ENCODE measurements at places on chromosomes 2 and 18.
A peak's percentile ranks its signal among the peaks of the same experiment; 100 is the strongest.

- DNase-seq, result peak; percentile 22
Measured at GRCh38 chr2:44362207-44363015, 664 bp downstream of the CAMKMT start.

GRCh38 chr2:106561356-106561755, 74.2 kb downstream of the CD8B2 start:
- DNase-seq, result no peak

GRCh38 chr2:232567721-232568120, 17.2 kb downstream of the EIF4E2 start:
- no peak for DNase-seq

- no peak for DNase-seq
Measured at GRCh38 chr2:222523783-222524544, 99.6 kb downstream of the SGPP2 start.

GRCh38 chr2:65085148-65085547, 28.9 kb downstream of the CEP68 start:
- DNase-seq, result no peak

GRCh38 chr2:38748943-38749804, 2.0 kb downstream of the SRSF7 start:
- no peak for DNase-seq

DNA sequence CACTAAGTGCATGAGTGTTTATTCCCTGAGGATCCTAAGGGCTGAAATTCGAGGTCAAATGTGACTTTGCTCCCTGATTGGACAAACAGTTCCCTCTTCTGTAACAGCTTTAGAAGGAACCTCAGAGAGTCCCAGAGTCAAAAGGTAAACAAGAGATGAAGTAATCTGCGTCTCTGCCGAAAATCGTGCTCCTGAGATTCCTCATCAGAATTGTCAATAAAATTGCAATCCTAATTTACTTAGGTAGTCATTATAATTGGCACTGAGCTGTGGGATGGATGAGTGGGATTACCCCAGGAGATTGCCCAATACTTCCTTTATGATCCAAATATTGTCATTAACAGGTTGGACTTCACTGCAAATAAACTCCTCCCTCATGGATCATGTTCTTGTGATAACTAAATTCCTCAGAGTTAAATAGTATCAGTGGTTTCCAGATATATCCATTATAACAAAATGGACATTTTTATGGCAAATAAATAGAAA, 907 bp upstream of the SUCLG1 start:
- DNase-seq, result no peak

GRCh38 chr2:64538764-64539433, 14.8 kb downstream of the AFTPH start:
- DNase-seq, result no peak

DNA sequence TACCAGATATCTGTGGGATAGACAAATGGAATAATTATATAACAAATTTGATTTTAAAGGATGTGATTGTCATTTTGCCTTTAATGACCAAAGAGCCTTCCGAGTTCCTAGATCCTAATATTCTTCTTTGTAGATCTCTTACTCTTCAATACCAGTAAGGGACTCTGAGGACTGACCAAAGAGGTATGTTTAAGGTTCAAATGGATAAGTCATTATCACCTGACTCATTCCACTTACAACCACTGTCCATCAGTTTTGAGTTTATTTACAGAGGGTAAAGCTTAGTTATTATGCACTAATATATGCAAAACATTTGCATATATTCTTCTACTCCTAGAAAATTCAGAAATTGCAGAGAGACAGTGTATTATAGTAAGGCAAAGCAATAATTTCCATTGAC, 62.7 kb downstream of the CCDC148 start:
- DNase-seq, result no peak

DNA sequence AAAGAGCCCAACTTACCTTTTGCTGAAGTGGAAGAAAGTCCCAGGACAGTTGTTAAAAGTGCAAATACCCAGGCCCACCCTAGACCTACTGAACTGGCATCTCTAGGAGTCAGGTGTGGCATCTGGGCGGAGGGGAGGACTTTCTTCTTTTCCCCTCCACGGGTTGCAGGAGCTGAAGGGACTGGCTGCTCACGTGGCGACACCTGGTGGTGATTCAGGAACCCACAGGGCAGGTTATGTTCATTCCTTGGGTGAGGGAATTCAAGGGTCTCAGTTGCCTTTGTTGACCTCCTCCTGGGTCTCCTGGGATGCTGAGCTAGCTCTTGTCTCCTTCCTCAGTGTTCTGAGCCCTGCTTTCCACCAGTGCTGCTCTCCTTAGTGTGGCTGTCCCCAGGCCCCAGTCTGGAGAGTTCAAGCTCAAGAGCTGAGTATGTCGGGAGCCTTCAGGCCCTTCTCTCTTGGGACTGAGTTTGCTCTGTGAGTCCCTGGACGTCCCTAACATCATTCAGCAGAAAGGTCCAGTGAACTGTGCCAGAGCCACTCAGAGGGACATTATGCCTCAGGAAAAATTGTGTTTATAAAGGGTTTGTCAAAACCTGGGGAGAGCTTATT, 56.9 kb downstream of the DYSF start:
- peak; percentile 64 for DNase-seq

- no peak for DNase-seq
Measured at GRCh38 chr2:134932864-134933526, 14.4 kb downstream of the CCNT2 start.

GRCh38 chr18:25109484-25109883, 242.5 kb downstream of the ZNF521 start:
- DNase-seq, result no peak

- no peak for DNase-seq
Measured at GRCh38 chr18:35189510-35189909, 51.3 kb upstream of the ZNF397 start.

DNA sequence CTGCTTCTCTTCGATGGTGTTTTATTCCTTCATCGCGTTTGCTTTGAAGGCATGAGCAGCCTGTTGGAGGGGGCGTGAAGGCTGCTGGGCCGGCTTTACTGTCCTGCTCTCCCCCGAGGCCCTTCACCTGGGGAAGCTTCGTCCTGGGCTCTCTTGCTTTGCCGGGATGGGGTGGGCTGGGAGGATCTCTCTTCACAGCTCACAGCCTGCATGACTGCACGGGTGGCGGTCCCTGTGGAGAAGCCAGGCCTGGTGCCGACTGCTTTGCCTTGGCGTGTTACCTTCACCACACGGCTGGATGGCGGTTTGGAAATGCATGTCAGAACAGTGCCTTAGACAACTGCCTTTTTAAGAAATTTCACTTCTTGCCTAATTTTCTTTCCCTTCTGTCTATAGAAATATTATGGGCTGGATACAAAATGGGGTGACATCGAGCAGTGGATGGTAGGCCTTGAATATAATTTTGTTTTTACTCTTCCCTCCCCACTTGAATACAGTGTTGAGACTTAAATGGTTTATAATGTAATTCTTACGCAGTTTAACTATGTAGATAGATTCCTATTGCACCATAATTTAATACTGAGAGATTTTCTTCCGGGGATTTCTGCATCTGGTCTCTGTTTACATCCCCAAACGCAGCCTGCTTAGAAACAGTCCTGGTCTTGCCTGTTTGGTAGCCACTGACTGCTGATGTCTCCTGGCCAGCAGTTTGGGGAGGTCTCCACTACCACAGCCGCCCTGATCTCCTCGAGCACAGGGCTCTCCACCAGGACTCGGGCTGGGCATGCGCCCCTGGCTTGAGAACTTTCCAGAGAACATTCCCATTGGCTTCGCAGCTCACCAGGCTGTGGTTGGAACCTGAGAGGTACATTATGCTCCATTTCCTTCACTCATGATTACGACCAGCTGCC, 81.0 kb upstream of the RBM44 start:
- DNase-seq, result no peak

DNA sequence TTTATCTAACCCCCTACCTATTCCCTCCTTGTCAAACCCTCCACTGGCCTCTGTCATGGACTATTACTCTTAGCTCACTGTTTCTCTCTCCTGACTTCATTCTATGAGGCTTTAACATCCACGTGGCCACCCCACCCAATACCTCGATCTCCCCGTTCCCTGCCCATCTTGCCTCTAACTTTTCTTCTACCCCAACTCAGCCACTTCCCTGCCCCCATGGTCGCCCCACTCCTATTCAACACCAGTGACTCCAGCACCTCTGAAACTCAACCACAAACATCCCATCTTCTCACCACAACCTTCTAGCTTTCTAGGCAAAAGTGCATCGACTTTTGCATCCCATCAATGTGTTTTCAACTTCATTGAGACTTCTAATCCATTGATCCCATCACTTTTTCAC, 94.2 kb upstream of the EPAS1 start:
- DNase-seq, result no peak

DNA sequence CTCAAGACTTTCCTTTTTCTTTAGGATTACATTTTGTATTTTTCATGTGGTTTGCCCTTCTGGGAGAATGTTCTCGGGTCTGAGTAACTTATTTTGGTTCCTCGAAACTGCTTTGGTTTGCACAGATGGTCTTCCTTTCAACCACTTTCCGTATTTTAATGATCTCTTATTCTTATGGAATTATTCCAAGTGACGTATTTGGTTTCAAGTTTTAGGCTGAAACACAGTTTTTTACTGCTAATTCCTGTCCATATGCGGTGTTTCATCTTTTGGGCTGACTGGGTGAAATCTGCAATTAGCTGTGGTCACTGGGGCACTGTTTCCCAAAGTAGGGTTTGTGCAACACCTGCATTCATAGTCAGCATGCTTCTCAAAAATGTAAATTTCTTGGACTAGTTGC, 122.7 kb downstream of the CAPN13 start:
- DNase-seq, result no peak

GRCh38 chr2:121038891-121039616, 245.9 kb downstream of the TFCP2L1 start:
- DNase-seq, result no peak

GRCh38 chr18:24875286-24875685, 414.8 kb downstream of the HRH4 start:
- no peak for DNase-seq

GRCh38 chr2:233117811-233118647, 57.9 kb downstream of the INPP5D start:
- DNase-seq, result no peak

- DNase-seq, result no peak
Measured at GRCh38 chr18:36692371-36692770, 136.4 kb downstream of the TPGS2 start.

DNA sequence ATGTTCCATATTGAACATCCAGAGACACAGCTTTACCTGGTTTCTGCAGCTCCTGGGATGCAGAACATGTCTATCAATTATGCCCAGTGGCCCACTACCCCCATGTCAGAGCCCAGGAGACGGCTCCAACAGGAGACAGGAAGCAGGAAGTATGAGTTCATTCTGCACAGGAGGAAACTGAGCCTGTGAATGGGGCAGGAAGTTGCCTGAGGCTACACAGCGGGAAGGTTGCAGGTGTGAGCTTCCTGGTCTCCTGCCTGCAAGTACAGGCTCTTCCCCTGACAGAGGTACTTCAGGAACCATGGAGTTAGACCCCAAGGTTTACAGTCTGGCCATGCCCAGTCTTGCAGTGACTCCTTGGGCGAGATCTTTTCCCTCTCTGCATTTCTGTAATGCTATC, 2.8 kb upstream of the BOK start:
- DNase-seq, result no peak

DNA sequence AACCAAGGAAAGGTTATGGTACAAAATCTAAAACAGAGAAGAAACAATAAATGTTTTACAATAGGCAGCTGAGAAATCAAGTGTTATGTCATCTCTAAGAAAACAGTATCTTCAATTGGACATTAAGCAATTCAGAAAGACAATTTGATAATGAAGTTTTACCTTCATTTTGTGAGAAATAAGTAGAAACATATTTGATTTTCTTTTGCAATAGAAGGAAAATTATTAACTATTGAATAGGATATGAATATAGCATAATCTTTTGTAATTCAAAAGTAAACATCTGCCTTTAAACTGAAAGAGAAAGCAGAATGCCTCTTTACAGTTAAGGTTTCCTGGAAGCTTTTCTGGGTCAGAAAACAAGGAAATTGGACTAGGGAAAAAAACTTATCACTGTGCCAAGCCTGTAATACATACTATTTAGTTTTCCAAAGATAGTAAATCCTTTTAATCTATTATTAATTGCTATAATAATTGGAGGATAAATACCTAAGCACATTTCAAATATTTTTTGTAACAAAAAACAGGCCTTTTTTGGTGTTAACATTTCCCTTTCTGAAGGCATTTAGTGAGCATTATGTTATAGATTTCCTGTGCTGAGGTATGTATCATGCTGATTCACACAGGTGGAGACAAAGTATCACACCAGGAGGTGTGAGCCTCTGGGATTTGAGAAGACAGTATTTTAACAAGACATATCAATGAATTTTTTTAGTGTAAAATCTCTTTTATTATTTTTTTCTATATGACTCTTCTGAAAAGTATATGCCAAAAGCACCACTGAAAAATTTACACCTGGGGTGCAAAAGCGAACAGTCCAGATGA, 947.0 kb upstream of the CDH2 start:
- no peak for DNase-seq

GRCh38 chr2:10776231-10776977, 36.2 kb downstream of the PDIA6 start:
- no peak for DNase-seq

DNA sequence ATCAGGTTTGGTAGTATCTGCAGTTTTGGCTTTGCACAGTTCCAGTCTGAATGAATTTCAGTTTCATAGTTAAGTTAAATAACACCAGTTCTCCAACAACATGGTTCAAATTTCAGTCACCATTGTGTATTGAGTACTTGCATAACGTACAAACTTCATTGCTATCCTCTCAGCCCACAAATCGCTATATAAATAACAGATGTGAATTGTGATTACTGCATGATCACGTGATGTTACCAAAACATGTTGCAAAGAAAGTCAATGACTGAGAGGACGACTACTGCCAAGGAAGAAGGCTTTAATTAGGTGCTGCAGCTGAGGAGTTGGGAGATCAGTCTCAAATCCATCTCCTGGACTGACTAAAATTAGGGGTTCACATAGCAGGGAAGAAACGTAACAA, 48.2 kb downstream of the COL4A4 start:
- DNase-seq, result no peak

DNA sequence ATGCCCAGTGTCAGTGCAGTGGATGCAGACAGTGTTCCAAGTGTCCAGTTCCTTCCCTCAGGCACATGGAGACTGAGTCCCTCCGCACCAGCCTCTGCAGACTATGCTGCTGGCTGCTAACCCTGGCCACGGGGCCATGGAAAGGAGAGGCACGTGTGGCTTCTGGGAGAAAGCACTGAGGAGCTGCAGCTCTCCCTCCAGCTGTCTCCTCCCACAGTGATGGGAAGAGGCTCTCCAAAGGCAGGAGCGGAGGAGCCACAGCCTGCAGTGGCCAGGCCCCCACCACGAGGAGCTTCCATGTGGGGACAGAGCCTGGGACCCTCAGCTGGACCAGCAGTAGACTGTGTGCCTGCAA, 141.1 kb downstream of the NDUFA10 start:
- no peak for DNase-seq

DNA sequence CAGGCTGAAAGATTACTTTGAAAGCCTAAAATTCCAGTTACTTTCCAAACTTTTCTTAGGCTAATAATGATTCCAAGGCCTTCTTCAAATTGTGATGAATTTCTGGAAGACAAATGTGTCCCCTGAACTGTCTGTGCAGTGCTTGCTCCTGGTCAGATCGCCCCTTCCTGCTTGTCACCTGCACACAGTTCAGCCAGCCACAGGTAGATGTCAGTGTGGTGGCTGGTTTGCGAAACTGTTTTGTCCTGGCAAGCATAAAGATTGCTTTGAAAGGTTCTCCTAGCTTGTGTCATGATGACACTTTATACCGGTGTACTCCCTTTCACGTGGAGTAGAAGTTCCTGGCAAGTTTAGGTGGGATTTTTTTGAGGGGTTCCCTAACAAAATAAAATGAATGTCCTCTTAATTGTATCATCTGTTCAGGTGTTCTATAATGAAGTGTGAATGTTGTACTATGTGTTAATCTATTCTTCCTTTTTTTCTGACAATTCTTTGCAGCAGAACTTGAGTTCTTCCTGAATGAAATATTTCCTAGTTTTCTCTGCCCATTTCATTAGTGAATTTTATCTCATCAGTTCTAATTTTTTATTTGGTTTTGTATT, 298.8 kb downstream of the ZNF407 start:
- peak; percentile 33 for DNase-seq

All from T-cell (primary cell).